ENCODE measurements at places on chromosomes 3 and 15.

- no peaks in the 10 kb centered on the region for H3K36me3 ChIP-seq
- no peak overlapping the region for H3K4me3 ChIP-seq
Observed at GRCh38 chr15:27412415-27412814, 441.4 kb downstream of the GABRG3 start.

- no peak overlapping the region for H3K27ac ChIP-seq
- H3K36me3 ChIP-seq, result peaks cover 21% of the 10 kb centered on the region
- H3K4me1 ChIP-seq, result no peaks in the 10 kb centered on the region
- H3K27me3 ChIP-seq, result no peaks in the 10 kb centered on the region
- no peak overlapping the region for H3K4me3 ChIP-seq
Observed at GRCh38 chr3:52696830-52697631, 8.6 kb downstream of the GLT8D1 start.

- DNase-seq, result no peak
- H3K27ac ChIP-seq, result no peak overlapping the region
- H3K36me3 ChIP-seq, result no peaks in the 10 kb centered on the region
- peaks cover 1% of the 10 kb centered on the region for H3K27me3 ChIP-seq
Observed at GRCh38 chr3:113606539-113607218, 74.3 kb downstream of the SIDT1 start.

DNA sequence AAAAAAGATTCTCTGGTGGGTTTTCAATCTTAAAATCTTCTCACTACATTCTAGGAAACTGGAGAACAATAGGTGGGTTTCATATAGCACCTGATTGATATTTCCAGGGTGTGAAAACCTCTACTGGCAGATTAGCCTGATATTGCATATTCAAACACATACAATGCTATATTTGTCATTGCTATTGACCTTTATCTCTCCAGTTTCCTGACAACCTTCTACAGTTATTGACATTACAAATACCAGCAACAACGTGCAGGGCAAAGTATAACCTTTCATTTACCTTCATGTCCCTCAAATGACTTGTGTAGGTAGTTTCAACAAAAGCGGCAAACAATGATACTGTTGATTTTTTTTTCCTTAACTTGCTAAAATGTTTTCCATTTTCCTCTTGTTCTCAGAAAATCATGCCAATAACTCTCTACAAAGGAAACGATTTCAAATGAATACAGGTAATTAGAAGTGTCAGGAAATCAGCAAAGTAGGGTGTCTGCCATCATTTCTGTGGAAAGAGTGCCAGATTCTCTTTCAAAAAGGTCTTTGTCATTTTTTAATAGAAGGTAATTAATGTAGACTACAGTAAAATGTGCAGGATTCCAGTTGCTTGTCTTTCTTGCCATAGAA lies 72.6 kb upstream of the CDIN1 start:
- no peaks in the 10 kb centered on the region for H3K27me3 ChIP-seq
- peaks cover 2% of the 10 kb centered on the region for H3K4me1 ChIP-seq
- no peak overlapping the region for H3K27ac ChIP-seq
- no peaks in the 10 kb centered on the region for H3K36me3 ChIP-seq
- DNase-seq, result no peak

GRCh38 chr3:49683162-49683561 lies 6.1 kb downstream of the MST1 start:
- H3K27me3 ChIP-seq, result no peaks in the 10 kb centered on the region
- no peaks in the 10 kb centered on the region for H3K4me1 ChIP-seq
- peaks cover 25% of the 10 kb centered on the region for H3K36me3 ChIP-seq

DNA sequence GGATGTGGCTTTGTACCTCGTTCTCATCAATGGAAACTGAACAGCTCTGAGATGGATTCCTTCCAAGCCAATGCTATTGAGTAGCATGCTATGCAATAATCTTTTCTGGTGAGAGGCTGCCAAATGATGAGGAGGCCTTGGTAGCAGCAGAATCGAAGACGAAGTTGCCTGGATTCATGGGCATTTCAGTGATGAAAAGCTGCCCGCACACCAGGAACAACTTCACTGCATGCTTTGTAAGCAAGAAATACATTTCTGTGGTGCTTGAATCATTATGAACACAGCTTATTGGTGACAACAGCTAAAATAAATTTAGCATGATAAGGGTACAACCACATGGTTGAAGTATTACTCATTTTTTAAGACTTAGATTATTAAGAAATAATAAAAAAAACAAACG lies 246.8 kb upstream of the ROBO1 start:
- no peaks in the 10 kb centered on the region for H3K4me1 ChIP-seq
- H3K27me3 ChIP-seq, result no peaks in the 10 kb centered on the region
- no peak for DNase-seq
- no peak overlapping the region for H3K27ac ChIP-seq
- H3K36me3 ChIP-seq, result no peaks in the 10 kb centered on the region

- H3K36me3 ChIP-seq, result no peaks in the 10 kb centered on the region
- H3K4me1 ChIP-seq, result no peaks in the 10 kb centered on the region
- DNase-seq, result no peak
- H3K4me3 ChIP-seq, result no peak overlapping the region
Observed at GRCh38 chr15:26838742-26839460, 28.0 kb upstream of the GABRA5 start.

GRCh38 chr3:76582632-76583378 lies 457.1 kb upstream of the ROBO2 start:
- DNase-seq, result no peak
- H3K27ac ChIP-seq, result no peak overlapping the region
- H3K36me3 ChIP-seq, result no peaks in the 10 kb centered on the region
- H3K27me3 ChIP-seq, result no peaks in the 10 kb centered on the region

DNA sequence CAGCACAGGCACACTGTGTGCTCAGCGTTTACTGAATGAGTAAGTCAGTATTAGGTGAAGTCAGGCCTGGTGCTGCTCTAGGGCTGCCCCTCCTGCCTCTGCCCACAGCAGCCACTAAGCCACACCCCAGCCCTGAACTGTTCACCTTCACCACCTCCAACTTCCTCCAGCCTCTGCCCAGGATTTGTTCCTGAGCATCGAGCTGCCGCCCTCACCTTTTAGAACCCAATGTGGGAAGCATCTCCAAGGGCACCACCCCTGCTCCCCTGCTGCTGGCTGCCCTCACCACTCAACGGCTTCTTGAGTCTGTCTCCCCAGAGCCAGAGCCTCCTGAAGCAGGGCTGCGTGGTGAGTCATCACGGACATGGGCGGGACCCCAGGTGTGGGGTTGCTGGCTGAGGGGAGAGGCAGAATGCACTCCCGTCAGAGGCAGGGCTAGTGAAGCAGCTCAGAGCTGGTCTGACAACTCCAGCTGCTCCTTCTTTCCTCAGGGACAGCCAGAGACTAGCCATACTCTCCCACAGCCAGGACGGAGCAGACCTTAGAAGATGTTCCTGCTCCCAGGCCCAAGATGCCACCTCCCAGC lies 5.8 kb downstream of the HYAL2 start:
- H3K27me3 ChIP-seq, result no peaks in the 10 kb centered on the region
- DNase-seq, result no peak
- no peak overlapping the region for H3K27ac ChIP-seq
- H3K4me1 ChIP-seq, result peaks cover 5% of the 10 kb centered on the region
- peaks cover 18% of the 10 kb centered on the region for H3K36me3 ChIP-seq

- H3K27me3 ChIP-seq, result peaks cover 48% of the 10 kb centered on the region
- peaks cover 5% of the 10 kb centered on the region for H3K4me1 ChIP-seq
- H3K27ac ChIP-seq, result no peak overlapping the region
- DNase-seq, result no peak
- no peaks in the 10 kb centered on the region for H3K36me3 ChIP-seq
Observed at GRCh38 chr3:129004639-129005295, 3.7 kb downstream of the EFCC1 start.

- H3K36me3 ChIP-seq, result no peaks in the 10 kb centered on the region
- peak; percentile 60 for DNase-seq
- no peaks in the 10 kb centered on the region for H3K27me3 ChIP-seq
- no peak overlapping the region for H3K4me3 ChIP-seq
- H3K27ac ChIP-seq, result no peak overlapping the region
- H3K4me1 ChIP-seq, result no peaks in the 10 kb centered on the region
Observed at GRCh38 chr3:124688581-124689454, 41.4 kb upstream of the UMPS start.

DNA sequence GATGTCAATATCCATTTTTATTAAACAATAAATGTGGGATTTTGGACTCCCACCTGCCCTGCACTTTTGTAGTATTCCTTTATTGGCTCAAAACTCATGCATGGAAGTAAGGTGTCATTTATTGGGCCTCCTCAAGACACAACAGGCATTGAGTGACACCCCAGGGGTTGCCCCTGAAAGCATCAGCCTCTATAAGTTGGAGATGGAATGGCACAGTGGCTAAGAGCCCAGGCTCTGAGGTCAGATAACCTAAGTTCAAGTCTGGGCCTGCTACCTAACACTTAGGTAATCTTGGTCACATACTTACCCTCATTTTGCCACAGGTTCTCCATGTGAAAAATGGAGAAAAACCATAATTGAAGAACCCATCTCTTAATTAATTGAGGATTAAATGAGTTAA lies 4.6 kb downstream of the CAPN3 start:
- no peak overlapping the region for H3K4me3 ChIP-seq
- H3K4me1 ChIP-seq, result no peaks in the 10 kb centered on the region
- no peak overlapping the region for H3K27ac ChIP-seq
- no peaks in the 10 kb centered on the region for H3K36me3 ChIP-seq
- no peaks in the 10 kb centered on the region for H3K27me3 ChIP-seq

DNA sequence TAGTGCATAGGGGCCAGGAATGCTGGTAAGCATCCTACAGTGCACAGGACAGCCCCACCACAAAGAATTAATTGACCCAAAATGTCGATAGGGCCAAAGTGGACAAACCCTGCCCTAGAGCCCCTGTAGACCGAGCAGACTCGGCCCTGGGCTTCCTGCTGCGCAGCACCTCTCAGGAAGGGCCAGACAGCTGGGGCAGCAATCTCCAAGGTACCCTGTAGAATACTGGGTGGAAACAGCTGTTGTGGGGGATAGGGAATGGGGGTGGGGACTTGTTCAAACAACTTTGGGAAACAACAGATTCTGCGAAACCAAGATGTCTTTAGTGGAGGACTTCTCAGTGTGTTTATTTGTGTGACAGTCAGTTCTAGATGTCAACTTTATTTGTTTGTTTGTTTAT lies 67.1 kb downstream of the MRPL46 start:
- no peaks in the 10 kb centered on the region for H3K4me1 ChIP-seq
- H3K4me3 ChIP-seq, result no peak overlapping the region
- no peaks in the 10 kb centered on the region for H3K27me3 ChIP-seq
- no peak overlapping the region for H3K27ac ChIP-seq

GRCh38 chr3:117520582-117520981 lies 811.0 kb downstream of the TUSC7 start:
- no peak for DNase-seq
- H3K4me3 ChIP-seq, result no peak overlapping the region
- H3K4me1 ChIP-seq, result no peaks in the 10 kb centered on the region
- H3K36me3 ChIP-seq, result no peaks in the 10 kb centered on the region

DNA sequence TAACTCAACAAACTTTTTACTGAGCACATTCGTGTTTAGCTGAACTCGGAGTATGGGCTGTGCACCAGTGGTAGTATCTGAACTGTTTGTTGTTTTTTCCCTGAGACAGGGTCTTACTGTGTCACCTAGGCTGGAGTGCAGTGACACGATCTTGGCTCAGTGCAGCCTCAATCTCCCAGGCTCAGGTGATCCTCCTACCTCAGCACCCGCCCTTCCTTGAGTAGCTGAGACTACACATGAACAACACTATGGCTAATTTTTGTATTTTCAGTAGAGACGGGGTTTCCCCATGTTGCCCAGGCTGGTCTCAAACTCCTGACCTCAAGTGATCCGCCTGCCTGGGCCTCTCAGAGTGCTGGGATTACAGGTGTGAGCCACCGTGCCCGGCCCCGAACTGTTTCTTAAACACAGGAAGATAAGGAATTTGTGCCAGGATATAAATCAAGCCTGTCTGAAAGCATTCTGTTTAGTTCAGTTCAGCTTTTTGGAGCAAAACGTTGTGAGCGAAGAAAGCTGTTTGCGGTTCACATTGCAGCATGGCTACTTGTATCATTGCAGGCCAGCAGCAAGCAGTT lies 40.4 kb upstream of the SKOR1 start:
- DNase-seq, result no peak
- H3K27me3 ChIP-seq, result no peaks in the 10 kb centered on the region
- H3K27ac ChIP-seq, result no peak overlapping the region
- H3K4me3 ChIP-seq, result no peak overlapping the region
- no peaks in the 10 kb centered on the region for H3K36me3 ChIP-seq

DNA sequence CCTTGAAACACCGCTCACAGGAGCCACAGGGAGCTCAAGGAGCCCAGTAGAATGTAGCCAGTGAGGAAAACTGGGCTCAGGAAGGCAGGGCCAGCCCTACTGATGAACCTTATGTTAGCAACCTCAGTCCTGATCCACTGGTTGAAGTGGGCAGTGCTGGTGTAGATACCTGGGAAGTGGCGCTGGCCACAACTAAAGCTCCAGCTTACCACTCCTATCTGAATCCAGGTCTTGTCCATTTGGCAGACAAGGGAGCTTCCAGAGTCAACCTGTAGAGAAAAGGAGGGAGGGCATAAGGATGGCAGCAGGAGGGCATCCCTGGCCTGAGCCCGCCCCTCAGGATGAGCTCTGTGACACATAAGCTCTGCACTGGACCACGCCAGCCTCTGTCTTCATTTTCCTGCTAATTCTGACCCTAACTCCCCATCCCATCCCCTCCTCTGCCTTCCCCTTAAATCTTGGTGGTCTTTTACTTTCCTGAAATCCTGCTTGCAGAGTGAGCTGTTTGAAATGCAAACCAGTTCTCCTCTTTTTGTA lies 2.1 kb upstream of the PRSS50 start:
- no peaks in the 10 kb centered on the region for H3K36me3 ChIP-seq
- no peaks in the 10 kb centered on the region for H3K4me1 ChIP-seq
- no peak overlapping the region for H3K27ac ChIP-seq

DNA sequence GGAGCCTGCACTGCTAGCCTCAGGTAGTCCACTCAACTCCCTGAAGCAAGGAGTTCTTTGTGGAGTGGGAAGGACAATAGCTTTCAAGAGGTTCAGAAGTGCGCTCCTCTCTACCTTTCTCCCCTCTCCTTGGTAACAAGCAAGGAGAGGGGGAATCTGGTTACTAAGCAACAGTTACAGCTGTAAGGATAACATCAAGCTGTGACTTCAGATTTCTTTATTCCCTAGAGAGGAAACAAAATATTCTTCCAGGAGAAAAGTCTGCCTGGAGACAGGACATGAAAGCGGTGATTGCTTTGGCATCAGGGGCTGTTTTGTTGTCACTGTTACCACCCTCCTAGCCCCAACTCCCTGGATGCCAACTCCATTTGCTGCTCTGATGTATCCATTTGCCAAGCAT lies 70.4 kb downstream of the TRANK1 start:
- no peak overlapping the region for H3K27ac ChIP-seq
- no peaks in the 10 kb centered on the region for H3K36me3 ChIP-seq
- no peaks in the 10 kb centered on the region for H3K4me1 ChIP-seq
- no peak overlapping the region for H3K4me3 ChIP-seq
- DNase-seq, result no peak
- H3K27me3 ChIP-seq, result no peaks in the 10 kb centered on the region

DNA sequence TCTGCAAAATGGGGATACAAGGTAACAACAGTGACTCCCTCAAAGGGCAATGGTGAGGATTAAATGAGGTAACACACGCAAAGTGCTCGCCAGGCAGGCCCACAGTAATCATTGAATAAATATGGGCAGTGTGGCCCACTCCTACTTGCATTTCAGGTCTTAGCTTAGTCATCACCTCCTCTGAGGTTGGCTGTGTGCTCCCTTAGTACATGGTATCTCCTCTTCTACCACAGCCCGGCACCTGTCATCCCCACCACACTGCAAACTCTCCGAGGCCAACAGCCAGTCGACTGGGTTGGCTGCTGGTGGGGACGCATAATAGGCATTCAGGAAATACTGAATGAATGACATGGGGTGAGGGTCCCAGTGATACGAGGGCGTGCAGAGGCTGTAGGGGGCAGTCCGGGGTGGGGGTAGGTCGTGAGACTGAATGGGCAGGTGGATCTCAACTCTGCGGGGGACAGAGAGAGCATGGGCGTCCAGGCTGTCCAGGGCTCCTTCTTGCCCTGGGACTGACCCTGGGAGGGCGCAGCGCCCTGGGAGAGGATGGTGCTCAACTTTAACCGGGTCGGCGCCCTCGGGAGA lies 375 bp upstream of the MYZAP start:
- H3K36me3 ChIP-seq, result no peaks in the 10 kb centered on the region
- peak overlapping the region; percentile 43 for H3K4me3 ChIP-seq
- H3K27ac ChIP-seq, result no peak overlapping the region
- H3K4me1 ChIP-seq, result no peaks in the 10 kb centered on the region
- peaks cover 14% of the 10 kb centered on the region for H3K27me3 ChIP-seq

Measured in fibroblast of lung (primary cell).